ENCODE measurements at places on chromosomes 5 and 9.

GRCh38 chr9:73180403-73180802 is 28.7 kb downstream of the ANXA1 start:
- peak; percentile 69 for DNase-seq

DNA sequence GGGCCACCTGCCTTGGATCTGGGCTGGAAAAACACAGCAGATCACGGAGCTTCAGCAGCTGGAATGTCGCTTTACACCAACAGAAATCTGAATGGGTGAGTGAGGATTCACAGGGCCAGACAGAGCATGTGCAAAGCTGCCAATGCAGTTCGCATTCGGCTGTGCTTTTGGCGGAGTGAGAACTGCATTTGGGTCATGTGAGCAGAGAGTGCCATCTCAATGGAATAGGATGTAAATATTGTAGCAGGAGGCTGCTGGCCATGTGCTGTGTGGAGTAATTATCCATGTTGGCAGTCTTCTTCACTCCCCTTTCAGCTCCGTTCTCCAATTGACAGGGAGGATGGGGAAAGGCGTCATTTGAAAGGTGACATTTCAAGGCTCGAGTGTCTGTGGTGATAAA is at the start of gene ANKRD55:
Gene ANKRD55, minus strand, starts transcription at position 101 of the 400 bp plus-strand sequence. CDS start 417 bp downstream, outside the sequence.
- DNase-seq = no peak

GRCh38 chr9:120873512-120873911 is 3.5 kb downstream of the PHF19 start:
- no peak for DNase-seq

GRCh38 chr9:6689893-6690674 is 44.6 kb upstream of the GLDC start:
- DNase-seq = no peak

GRCh38 chr9:122138560-122139268 is 20.9 kb downstream of the NDUFA8 start:
- no peak for DNase-seq

- no peak for DNase-seq
Measured at GRCh38 chr5:24643880-24644279, 898 bp downstream of the CDH10 start.

- peak; percentile 60 for DNase-seq
Measured at GRCh38 chr5:74919487-74919886, 53.3 kb upstream of the FAM169A start.

DNA sequence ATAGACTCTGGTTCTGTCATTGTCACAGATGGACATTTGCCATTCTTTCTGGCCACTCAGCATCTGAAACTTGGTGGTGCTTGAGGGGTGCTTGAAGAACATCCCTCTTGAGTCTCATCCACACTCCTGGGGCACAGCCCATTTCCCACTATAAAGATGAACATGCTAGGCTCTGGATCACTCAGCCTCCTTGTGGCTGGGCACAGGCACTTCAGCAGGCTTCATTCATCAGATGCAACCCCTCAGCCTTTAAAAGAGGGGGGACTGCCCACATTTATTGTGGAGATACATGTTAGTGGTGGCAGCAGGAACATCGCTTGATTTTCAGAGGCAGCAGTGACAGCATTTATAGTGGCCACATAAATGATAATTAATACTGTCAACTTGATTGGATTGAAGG is 124.7 kb upstream of the NIPBL start:
- no peak for DNase-seq

DNA sequence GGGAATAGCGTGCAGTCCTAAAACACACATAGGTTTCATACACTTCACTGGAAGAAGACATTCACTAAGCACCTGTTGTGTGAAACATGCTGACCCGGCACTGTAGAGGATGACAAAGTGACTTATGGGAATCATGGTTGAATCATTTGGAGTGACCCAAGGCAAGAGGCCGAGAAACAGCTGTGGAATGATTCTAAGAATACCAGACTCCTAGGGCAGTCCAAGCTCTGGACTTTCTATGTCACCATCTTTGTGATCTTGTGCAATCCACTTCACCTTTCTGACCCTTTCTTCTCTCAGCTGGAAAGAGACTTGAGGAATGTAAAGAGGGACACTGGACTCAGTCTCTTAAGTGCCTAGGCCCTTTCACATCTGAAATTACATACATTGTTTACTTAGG is 13.1 kb downstream of the MSANTD3 start:
- DNase-seq = no peak

DNA sequence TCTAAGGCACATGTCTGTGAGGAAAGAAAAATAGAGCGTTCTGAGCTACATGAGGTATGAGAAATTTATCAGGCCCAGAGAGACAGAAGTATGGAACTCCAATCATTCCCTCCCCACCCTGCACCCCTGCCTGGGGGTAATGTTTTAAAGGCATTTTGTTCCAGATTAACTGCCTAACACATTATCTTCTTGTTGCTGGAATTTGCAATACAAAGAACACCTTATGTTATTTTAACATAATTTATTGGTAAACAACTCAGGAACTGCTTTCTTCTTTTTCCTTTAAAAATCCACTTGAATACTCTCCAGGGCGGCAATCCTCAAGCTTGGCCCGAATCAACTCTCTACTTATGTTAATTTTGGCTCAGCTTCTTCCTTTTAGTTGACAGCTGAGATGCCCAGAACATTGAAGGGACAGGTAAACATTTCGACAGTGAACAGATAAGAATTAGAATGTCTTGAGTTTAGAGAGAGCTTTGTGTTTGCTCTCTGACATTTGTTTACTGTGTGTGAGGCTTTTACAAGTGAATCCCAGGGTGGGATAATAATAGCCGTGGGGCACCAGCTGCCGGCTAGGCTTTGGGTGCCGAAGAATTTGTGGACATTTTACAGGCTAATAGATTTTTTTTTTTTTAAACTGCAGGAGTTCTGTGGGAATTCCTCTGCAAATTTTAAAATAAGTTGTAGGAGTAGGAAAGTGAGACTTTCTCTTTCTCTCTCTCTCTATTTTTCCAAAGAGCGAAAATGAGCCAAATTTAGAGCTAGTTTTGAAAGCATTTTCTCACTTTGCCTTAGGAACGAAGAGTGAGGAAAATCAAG is 96.4 kb upstream of the TAF11L2 start:
- DNase-seq = no peak
